Effector memory CD4-positive, alpha-beta T cell (primary cell): ENCODE measurements at places on chromosomes 4 and X.
A peak's percentile ranks its signal among the peaks of the same experiment; 100 is the strongest.

DNA sequence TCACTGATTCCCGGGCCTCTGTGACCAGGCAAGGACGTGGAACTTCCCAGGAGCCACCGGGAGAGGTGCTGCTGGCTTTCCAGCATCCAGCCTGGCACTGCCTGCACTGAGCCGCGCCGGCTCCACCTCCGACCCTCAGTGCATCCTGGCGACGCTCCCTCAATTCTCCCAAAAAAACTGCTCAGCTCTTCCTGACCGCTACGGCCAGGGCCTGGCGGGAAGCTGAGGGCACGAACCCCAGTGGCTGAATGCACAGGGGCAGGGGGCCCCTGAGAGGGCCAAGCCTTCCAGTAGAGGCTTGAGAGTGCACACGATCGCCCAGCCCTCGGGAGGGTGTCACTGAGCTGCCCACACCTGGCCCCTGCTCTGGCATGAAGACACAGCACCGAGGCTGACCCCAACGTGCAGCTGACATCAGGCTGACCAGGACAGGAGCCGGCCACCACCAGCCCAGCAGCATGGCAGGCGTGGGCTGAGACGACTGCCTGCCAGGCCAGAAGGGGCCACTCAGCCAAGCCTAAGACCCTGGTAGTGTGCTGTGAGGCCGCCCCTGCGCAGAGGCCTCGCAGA is 6.9 kb downstream of the CTBP1 start:
- DNase-seq: no peak

GRCh38 chrX:43716144-43716543 is 60.0 kb downstream of the MAOA start:
- DNase-seq: no peak

GRCh38 chr4:41185614-41186592 is 28.4 kb downstream of the APBB2 start:
- no peak for DNase-seq

DNA sequence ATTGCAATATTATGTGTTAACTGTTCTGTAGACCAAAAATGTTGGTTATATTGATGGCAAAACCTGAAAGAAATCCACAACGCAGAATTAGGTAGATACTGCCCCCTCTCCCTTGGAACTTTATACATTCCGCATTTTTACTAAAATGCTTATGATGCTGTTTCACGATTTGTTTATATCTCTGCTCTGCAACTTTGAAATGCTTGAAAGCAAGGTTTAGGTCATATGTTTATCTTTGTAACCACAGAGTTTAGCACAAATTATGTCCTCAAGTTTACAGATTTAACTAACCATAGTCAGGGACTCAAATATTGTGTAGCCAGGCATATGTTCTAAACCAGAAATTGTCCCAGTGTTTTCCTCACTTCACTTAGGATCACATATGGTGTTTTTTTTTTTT is 66.1 kb upstream of the H2AZ1 start:
- DNase-seq: no peak

GRCh38 chrX:107713543-107714205 is 61.9 kb downstream of the TSC22D3 start:
- peak; percentile 47 for DNase-seq

- DNase-seq: no peak
These were observed 21.4 kb downstream of the MAOB start for GRCh38 chrX:43860646-43861370.

DNA sequence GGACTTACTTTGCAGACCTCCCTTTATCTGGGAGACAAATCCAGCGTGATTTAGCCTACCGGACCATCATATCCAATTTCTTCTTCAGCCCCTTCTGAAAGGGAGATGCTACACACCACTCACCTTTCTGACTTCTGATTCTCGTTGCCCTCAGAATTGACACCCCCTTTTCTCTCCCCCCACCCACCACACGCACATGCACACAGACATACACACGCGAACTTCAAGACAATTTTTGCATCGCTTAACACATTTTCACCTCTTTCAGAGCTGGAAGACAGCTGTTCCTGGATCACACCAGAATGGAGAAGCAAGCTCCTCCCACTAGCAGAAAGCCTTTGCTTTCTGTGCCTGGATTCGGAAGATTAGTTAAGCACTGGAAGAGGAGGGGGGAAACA is 1.0 kb upstream of the SNCA start:
- DNase-seq: no peak

DNA sequence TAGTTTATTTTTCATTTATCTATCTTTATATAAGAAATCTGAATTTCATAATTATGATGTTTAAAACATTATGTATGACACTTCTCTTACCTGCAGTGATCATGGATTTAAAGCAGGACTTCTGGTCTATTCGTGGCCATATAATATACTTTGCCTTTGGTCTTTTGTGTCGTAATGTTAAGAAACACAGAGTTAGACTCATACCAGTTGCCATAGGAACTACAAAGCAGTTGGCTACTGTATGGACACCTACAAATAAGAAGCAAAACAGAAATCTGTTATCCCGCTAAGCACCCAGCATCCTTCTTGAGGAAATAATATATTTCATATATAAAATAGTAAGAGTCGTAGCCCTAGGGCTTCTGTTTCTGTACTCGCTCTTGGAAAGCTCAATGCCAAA is 4.3 kb downstream of the SEPSECS start:
- DNase-seq: no peak

- DNase-seq: peak; percentile 3
These were observed 24.1 kb upstream of the PBDC1 start for GRCh38 chrX:76148753-76149152.

DNA sequence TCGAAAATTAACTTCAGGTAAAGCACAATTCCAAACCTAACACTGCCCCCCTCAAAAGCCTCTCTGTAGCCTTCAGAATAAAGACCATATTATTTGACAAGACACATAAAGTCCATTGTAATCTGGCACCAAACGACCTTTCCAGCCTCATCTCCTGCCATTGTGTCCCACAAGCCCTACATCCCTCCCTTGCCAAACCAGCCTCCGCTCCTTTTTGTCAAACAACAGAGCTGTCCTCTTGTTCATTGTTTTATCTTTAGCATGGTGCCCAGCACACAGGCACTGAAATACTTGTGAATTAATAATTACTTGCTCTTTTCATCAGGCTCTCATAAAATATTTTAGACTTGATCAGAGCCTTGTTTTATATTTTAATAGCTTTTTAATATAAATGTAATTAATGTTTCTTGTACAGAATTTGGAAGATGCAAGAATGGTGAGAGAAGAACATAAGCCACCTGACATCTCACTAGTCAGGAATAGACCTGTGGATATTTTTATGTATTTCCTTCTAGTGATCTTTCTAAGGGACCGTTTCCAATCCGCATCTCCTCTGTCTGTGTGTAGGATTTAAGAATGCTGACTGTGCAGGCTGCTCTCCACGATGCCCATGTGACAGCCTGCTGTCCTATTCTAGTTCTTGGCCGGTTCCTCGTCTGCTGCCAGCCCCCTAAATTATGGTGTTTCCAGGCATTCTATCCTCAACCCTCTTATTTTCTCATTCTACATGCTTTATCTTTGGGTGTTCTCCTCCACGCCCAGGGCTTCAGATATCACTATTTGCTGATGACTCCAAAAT is 3.0 kb upstream of the IRF2 start:
- no peak for DNase-seq

DNA sequence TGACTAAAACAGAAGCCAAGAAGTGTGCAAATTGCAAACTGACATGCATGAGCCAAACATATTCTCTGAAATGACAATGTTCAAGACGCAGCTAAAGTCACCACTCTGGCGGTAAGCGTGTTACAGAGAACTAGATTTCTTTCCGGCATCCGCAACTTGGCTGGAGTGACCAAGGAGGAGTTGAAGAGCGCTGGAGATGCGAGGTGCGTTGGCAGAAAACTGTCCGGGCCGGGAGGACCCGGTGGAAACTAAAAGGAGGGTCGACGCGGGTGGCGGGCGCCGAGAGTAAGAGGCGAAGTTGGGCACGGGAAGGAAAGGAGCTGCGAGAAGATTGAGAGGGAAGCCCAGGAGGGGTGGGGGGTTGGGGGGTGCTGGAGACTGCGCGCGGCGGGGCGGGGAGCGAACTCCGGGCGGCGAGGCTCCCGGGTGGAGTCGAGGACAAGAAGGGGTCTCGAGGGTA is 807 bp downstream of the SEL1L3 start:
- no peak for DNase-seq

GRCh38 chr4:154559141-154559493 is 3.7 kb upstream of the FGB start:
- no peak for DNase-seq

DNA sequence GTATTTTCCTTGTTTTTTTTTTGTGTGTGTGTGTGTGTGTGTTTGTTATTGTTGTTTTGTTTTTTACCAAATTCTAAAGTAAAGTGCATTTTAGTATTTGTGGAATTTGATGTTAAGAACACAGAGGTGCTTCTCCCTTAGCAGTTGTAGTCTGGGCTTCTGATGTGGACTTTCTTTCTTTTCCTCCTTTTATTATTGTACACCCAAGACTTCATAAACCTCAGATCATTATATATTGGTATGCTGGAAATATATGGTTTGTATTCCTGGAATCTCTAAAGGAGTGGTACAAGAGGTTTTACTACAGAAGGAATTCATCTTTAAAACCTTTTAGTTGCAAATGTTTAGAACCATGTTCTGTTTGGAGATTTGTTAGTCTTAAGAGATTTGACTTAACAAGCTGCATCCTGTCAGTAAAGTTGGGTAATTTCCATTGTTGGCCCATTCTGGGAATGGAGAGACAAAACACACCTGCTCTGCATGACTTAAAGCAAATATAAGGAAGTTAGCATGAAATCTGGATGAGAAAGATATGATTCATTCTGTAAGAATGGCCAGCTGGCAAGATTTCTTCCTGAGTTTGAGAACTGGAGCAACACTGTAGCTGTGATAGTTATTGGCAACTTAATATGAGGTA is 64.0 kb downstream of the SMAD1 start:
- DNase-seq: no peak

- no peak for DNase-seq
These were observed 832.1 kb upstream of the INTU start for GRCh38 chr4:126800575-126801141.

GRCh38 chrX:2756548-2756947 is 4.7 kb downstream of the XG start:
- no peak for DNase-seq

DNA sequence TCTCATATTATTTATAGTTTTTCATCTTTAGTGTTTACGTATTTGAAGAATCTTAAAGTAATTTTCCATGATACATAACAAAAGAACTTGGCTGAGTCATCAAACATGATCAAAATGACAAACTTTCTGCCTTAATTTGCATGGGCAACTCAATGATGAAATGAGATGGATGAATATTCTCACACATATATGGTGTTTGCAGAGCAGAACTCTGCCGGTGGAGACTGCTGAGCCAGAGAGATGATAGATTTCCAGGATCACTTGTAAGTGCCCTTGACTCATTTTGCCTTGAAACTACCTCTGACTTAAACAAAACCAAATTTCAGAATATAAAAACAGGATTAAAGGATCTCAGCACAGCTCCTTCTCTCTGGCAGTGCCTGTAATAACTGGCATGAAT is 38.2 kb downstream of the TRPC3 start:
- DNase-seq: no peak

DNA sequence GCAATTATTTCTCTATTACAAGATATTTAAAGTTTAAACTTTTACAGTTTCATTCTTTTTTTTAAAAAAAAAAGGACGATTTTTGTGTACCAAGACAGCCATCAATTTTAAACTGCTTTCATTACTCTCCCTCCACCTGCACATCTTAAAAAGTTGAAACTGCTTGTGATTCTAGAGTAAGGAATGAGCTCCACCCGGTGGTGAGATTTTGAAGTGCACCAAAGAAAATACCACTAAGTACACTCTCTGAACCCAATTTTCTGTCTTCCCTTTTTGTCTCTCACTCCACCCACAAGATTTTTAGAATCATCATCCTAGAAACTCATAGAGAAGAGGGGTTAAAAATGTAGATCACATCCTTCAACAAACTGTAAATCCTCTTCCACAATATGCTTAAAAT is 91.3 kb upstream of the WDR44 start:
- DNase-seq: no peak

DNA sequence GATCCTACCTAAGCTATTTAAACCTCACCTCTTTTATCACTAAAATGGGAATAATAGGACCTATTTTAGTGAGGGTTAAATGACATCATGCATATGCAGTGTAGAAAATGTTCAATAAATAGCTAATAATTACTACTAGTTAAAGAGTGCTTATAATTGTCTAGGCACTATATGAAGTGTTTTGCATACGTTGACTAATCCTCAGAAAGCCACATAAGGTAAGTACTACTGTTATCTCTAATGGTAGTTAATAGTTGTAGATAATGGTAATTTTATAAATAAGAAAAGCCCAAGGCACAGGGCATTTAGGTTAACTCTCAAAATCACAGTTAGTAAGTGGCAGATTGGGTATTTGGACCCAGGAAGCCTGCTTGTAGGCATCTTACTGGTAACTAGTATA is 47.4 kb upstream of the BOD1L1 start:
- no peak for DNase-seq

DNA sequence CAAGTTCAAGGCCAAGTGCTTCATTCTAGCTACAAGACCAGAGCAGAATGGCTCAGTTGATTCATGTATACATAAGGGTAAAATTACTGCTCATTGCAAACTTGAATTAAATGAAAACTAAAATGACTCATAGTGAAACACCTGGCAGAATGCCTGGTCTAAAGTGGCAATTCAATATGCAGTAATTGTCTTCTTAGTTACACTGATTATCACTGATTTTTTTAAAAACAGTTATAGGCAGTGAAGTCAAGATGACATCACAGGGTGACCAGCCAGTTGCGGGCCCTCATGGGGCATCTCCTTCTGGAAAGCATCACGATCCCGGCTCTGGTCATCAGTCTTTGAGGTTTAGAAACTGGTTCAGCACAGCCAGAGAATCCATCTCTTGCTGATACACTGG is 154.2 kb downstream of the RAB28 start:
- no peak for DNase-seq

- DNase-seq: no peak
These were observed 6.0 kb downstream of the UGT2B17 start for GRCh38 chr4:68570122-68570507.

DNA sequence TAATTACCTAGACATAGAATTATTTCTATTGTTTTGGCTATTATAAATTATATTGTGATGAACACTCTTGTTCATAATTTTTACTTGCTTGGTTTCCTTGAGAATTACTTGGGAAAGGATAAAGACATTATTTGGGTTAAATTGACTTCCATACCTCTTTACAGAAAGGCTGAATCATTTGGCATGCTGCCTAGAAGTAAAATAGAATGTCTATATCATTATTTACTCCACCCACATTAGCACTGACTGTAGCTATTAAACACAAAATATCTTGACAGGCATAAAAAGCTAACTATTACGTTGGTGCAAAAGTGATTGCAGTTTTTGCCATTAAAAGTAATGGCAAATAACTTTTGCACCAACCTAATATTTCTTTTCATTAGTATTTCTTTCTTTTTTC is 29.7 kb upstream of the ADH6 start:
- no peak for DNase-seq
